Astrocyte (in vitro differentiated cells and primary cell): ENCODE measurements at places on chromosomes 2 and 18. TPM values are rescaled to one million over a fixed set of nuclear protein-coding genes. Genes with fewer than 3 reads are reported as not detected.
A peak's percentile ranks its signal among the peaks of the same experiment; 100 is the strongest.

GRCh38 chr18:7807936-7808453 lies 240.9 kb downstream of the PTPRM start:
- no peak for DNase-seq
- no peak overlapping the region for H3K27ac ChIP-seq
- H3K27me3 ChIP-seq, result no peaks in the 10 kb centered on the region
- H3K36me3 ChIP-seq, result no peaks in the 10 kb centered on the region
- H3K4me1 ChIP-seq, result peaks cover 11% of the 10 kb centered on the region

DNA sequence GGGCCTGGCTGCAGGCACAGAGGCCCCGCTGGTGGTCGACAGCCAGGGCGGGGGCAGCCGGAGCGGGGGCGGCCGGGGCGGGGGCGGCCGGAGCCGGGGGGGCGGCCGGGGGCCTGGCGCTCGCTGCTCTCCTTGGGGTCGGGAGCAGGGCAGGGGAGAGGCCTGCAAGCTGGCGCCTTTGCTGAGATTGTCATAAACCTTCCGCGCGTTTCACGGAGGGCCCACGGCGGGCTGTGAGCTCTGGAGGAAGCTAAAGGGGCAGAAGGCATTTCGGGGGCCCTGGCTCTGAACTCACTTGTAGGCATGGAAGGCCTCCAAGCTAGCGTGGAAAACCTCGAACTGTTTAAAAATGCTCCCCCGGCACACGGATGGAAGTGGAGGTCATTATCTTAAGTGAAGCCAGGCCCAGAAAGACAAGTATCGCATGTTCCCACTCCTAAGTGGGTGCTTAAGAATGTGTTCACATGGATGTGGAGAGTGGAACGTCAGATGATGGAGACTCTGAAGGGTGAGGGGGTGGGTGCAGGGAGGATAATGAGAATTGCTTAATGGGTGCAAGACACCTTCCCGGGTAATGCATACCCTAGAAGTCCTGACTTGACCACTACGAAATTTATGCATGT lies 629 bp downstream of the PRELID3A start:
- no peaks in the 10 kb centered on the region for H3K27me3 ChIP-seq
- H3K4me1 ChIP-seq, result peaks cover 26% of the 10 kb centered on the region
- peaks cover 2% of the 10 kb centered on the region for H3K36me3 ChIP-seq
- DNase-seq, result peak; percentile 42
- H3K4me3 ChIP-seq, result peak overlapping the region; percentile 76

- no peak overlapping the region for H3K4me3 ChIP-seq
- H3K27ac ChIP-seq, result no peak overlapping the region
- H3K36me3 ChIP-seq, result no peaks in the 10 kb centered on the region
- peak; percentile 68 for DNase-seq
- H3K4me1 ChIP-seq, result peaks cover 18% of the 10 kb centered on the region
- peaks cover 4% of the 10 kb centered on the region for H3K27me3 ChIP-seq
These were observed 44.1 kb upstream of the HDAC4 start for GRCh38 chr2:239444626-239445577.

- no peak overlapping the region for H3K27ac ChIP-seq
- no peak overlapping the region for H3K4me3 ChIP-seq
- H3K36me3 ChIP-seq, result no peaks in the 10 kb centered on the region
These were observed 140.7 kb downstream of the RNF144A start for GRCh38 chr2:7057865-7058400.

DNA sequence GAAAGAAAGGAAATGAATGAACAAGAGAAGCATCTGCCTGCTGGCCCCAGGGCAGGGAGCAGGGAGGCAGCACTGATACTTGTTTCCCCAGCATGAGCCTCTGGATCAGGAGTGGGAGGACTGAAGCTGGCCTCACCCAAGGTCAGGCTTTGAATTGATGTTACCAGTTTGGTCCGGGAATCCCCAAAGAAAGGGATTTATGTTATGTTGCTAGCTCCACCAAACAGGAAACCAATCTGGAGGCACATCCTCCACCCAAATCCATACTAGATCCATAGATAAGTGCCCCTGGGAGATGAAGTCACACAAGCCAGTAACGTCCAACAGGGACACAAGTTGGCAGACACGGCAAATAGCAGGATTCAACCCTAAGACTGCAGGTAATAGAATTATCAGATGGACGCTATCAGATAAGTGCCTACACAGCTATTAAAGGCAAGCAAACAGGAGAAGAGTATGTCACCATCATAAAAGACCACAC lies 85.9 kb downstream of the MTCL1 start:
- peaks cover 29% of the 10 kb centered on the region for H3K4me1 ChIP-seq
- no peak overlapping the region for H3K27ac ChIP-seq
- no peak overlapping the region for H3K4me3 ChIP-seq

GRCh38 chr2:159226059-159226461 lies 60.4 kb downstream of the WDSUB1 start:
- no peak overlapping the region for H3K4me3 ChIP-seq
- peaks cover 12% of the 10 kb centered on the region for H3K4me1 ChIP-seq
- H3K36me3 ChIP-seq, result peaks cover 12% of the 10 kb centered on the region

PLCD4 gene
- 0.86 and 0.89 TPM in 2 replicates for total RNA-seq

TM4SF20 gene
- not detected in 2 replicates for total RNA-seq

PIEZO2 gene
- total RNA-seq, result 5.3 and 11.8 TPM in 2 replicates
